ENCODE measurements at places on chromosomes 5 and 9.
A peak's percentile ranks its signal among the peaks of the same experiment; 100 is the strongest.

DNA sequence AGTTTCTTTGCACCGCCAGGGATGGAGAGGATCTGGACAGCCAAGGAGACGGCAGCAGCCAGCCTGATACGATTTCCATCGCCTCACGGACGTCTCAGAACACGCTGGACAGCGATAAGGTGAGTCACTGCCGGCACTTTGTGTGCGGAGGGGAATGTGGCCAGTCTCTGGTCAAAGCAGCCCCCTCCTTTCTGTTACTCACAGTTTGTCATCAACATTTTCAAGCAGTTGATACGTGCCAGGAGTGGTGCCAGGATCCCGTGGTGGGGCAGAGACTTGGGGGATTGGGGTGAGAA is 175.1 kb upstream of the OTULINL start:
- DNase-seq = no peak

DNA sequence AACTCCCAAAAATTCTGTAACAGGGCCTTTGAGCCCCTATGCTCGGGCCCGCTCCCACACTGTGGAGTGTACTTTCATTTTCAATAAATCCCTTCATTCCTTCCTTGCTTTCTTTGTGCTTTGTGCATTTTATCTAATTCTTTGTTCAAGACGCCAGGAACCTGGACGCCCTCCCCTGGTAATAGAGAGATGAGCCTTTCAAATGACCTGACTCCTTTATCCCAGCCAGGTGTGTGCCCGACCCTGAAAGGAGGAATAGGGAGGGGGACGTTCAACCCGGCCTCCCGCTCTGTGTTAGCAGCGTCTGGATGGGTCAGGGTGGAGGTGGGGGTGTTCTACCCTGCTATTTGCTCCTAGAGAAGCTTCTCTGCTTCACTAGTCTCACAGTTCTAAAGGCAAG is 53.9 kb downstream of the FXN start:
- DNase-seq = no peak

GRCh38 chr9:127174386-127175318 is 52.2 kb upstream of the ANGPTL2 start:
- DNase-seq = no peak

GRCh38 chr9:14258660-14259239 is 55.2 kb downstream of the NFIB start:
- no peak for DNase-seq

- no peak for DNase-seq
Measured at GRCh38 chr5:80372780-80373179, 35.1 kb upstream of the ZFYVE16 start.

- DNase-seq = peak; percentile 67
Measured at GRCh38 chr5:180071531-180072255, at the start of gene RNF130. Gene RNF130, minus strand, starts transcription at chr5:180071759. Its CDS starts 57 bp downstream, at chr5:180071702.

DNA sequence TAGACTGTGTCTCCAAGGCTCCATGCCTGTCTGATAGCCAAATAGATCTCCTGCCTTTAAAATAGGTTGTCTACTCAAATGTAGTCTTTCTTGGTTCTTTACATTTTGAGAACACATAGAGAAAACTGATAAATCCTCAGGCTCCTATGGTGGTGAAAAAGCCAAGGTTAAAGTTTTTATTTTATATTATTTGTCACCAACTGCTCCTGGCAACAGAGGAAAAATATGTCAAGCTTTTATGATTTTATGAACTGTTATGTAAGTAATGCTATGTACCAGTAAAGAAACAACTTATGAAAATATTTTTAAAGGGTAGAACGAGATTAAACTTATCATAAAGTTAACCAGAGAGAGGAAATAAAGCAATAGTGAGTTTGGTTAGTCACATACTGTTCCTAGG is 222.8 kb downstream of the NR2F1-AS1 start:
- DNase-seq = no peak

GRCh38 chr9:36426945-36427344 is 26.9 kb upstream of the RNF38 start:
- no peak for DNase-seq

DNA sequence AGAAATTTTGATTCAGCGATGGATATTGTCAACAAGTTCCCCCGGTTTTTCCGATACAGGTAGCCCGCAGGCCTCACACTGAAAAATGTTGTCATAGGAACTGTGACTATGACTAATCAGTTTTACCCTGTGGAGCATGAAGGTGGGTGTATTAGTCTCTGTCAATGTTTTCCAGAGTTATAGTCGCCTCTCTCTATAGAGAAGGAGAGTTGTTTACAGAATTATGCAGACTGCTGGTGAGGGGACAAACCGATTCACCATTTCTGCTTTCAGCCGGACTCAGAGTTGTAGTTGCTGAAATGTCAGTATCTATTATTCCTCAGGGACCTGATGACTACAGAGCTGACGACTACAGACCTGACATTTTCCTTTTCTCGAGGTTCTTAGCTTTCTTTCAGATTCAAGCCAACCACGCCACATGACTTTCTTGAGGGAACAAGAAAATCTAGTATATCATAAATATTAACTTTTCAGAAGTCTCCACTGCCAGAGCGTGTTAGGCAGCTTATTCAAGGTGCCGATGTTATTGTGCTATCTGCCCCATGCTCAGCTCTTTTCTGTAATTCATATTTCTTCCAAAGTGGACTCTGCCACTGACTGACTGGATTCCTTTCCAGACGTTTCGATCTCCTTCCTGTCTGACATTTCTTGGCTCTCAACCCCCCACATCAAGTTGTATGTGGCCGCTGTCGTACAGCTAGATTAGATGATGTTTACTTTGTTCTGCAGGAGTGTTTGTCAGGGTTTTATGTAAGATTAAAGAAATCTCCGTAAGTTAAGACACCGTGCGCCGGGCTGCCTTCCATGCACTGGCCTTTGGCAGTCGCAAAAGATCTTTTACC is 178.1 kb downstream of the FGF1 start:
- no peak for DNase-seq

- no peak for DNase-seq
Measured at GRCh38 chr5:169161022-169161680, 139.8 kb downstream of the SLIT3 start.

- peak; percentile 70 for DNase-seq
Measured at GRCh38 chr9:127578952-127579853, 32.9 kb upstream of the STXBP1 start.

- DNase-seq = no peak
Measured at GRCh38 chr5:81787474-81788242, 36.8 kb upstream of the SSBP2 start.

- DNase-seq = no peak
Measured at GRCh38 chr5:14838396-14839319, 32.9 kb downstream of the ANKH start.

DNA sequence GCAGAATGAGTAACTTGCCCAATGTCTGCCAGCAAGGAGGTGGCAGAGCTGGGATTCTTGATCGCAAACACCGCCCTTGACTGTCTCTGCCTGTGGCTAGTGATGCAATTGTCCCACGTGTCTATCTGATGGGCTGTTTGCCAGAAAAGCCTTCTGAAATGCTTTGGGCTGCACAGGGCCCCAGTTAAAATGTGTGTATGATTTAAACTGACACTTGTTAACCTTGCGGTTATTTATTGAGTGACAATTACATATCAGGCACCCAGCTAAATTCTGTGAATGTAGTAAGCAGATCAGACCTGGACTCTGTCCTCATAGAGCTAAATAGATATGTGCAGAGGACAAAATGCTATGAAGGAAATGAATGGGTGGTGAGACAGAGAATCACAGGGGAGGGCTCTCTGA is 11.6 kb upstream of the IL12B start:
- DNase-seq = peak; percentile 41

GRCh38 chr5:125411071-125411743 is 664.8 kb upstream of the ZNF608 start:
- DNase-seq = no peak

DNA sequence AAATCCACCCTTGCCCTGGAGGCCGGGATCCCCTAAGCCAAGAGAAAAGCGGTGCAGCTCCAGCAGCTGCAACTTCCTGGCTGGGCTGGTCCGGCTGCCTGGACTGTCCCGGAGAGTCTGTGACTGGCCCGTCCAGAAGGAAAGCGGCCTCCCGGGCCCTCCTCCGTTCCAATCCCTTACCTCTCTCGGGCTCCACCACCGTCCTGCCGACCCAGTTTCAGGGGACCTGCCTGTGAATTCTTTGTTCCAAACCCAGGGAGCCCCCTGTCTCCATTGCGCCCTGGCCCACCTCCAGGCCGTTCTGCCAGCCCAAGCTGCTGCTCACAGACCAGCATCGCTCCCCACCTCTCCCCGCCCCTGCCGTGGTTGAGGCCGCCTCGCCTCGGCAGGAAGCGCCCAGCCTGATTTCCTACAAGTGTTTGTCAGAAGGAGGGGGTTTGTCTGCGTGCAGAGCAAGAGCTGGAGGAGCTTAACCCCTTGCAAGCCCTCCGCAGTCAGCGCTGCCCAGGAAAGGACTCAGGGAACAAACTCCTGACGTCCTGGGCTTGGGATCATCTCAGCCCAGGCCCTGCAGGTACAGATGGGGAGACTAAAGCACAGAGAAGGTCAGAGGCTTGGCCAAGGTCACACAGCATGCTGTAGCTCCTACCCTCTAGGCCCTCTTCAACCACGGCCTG is at the start of gene AKNA:
TSS of gene AKNA (minus strand) at position 303 of the 677 bp plus-strand sequence. CDS start 6,649 bp downstream, outside the sequence.
- DNase-seq = peak; percentile 68

- no peak for DNase-seq
Measured at GRCh38 chr9:78167356-78167755, 68.5 kb upstream of the CEP78 start.

- DNase-seq = no peak
Measured at GRCh38 chr9:33135470-33135958, 31.6 kb downstream of the B4GALT1 start.

DNA sequence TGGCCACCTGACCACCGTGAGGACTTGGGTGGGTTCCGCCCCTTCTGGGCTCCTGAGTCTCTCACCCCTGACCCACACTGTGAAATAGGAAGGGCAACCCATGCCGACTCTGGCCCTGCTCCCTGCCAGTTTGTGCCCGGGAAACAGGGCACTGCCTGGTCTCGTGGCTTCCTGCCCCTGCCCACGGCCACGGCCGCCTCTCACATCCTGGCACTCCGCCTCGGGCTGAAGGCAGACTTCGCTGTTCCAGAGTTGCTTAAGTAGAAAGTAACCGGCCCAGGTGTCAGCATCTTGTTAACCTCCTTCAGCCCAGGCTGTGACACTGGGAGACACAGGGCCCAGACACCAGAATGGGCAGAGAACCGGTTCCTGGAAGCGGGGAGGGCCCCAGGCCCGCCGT is 68.7 kb upstream of the RNU6ATAC start:
- DNase-seq = no peak

DNA sequence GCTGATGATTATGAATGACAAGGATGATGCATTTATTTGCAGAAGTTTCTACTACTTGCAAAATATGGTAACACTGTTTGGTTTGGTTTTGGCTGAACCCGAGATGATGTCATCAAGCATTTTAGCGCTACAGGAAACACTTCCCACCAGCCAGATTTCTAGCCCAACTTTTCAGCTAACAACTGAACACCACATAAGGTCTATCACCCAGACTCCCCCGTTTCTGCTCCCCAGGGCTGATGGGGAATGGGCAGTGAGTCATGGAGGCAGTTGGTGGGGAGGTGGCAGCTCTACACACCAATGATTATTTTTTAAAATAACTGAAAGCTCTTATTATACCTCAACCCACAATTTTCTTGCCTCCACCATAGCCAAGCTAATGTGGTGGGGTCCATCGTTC is 302.9 kb downstream of the CEMIP2 start:
- DNase-seq = no peak

DNA sequence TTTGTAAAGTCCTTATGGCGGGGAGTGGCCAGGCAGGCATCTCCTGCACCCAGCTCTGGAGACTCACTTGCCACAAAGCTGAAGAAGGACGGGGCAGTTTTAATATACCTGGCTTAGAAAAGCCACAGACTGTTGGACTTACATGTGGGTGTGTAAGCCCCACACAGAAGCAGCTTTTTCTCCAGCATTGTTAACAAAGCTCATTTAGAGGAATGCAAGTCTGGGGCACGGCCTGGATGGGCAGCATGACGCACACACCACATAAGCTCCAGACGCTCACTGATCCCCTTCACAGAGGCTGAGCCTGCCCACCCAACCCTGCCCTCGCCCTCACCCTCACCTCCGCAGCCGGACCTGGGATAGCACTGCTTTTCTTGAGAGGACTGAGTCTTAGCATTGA is 58.0 kb upstream of the PDE8B start:
- no peak for DNase-seq

DNA sequence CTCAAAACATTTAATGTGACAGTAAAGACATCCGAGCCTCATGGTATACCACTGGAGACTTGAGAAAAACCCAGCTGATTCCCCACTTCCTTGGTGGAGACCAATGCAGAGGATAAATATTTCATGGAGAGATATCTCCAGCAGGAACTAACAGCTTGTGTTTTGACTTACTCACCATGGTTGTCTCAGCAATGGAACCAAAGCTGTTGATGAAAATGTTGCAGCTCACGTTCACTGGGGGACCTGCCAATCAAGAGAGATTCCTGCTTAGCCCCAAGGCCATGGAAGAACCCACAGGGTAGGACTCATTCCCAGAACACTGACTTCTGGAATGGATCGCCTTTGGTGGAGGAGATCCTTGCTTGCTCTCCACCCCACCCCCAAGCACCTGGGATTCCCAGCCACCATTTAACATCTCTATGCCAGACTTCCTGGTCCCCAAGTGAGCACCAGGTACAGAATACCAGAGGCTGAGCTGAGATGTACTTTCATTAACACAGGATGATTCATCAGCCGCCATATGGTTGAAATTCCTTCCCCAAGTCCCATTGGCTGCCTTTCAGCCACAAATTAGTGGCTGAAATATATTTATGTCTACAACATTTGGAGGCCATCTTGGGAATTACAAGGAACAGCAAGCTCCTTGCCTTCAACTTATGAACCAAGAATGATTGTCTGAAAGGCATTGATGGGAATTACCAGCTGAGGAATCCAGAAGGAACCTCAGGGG is 37.9 kb downstream of the GLRA1 start:
- no peak for DNase-seq

- no peak for DNase-seq
Measured at GRCh38 chr5:27511061-27511460, 472.7 kb upstream of the CDH9 start.

GRCh38 chr5:137453483-137454080 is 45.5 kb downstream of the SPOCK1 start:
- no peak for DNase-seq

Measured in stimulated activated CD8-positive, alpha-beta memory T cell treated with anti-CD3 and anti-CD28 coated beads, Interleukin-15, amount 100 ng/mL, for 4 hours (primary cell).